Ecto neural progenitor cell (in vitro differentiated cells): ENCODE measurements at places on chromosomes 3 and 15.

DNA sequence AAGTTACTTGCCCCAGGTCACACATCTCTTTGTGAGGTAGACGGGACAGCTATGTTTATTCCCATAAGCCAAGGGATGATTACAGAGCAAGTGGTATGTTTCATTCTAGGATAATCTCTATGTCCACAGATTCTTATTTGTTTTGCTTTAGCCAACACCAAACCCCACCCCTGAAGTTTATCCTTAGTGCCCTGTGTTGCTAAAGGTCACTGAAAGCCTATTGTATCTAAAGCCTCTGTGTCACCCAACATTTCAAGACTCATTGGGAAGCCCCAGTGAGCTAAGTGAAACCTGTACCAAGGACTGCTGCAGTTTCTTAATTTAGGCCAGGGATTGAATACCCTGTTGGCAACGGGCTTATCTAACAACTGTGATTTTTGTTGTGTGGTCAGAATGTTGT is 135.6 kb downstream of the ADAMTS9 start:
- DNase-seq: no peak

DNA sequence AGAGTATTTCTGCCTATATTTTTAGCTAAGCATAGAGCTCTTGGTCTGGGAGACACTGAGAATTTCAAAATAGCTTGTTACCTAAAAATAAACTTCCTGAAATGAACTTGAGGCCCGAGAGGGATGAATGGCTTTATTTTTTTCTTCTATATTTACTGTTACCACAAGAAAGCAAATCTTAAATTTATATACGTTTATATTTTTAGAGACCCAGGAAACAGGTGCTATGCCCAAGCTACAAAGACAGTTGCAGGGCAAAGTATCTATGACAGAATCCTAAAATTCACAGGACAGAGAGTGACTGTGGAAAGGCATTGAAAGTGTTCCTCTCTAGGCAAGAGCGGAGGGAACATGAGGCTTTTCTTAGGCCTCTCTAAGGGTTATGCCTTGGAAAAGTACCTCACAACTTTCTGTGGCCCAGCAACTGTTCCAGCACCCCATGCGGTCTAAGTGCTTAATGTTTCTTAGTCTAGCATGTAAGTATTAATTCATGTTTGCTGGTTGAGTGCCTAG is 36.5 kb downstream of the TGFBR2 start:
- no peak for DNase-seq

- no peak for DNase-seq
Measured at GRCh38 chr3:140298043-140298442, 363.1 kb downstream of the CLSTN2 start.

- no peak for DNase-seq
Measured at GRCh38 chr15:71248386-71248785, 133.1 kb downstream of the THSD4 start.

- DNase-seq: no peak
Measured at GRCh38 chr3:184242297-184242685, 6.5 kb downstream of the ALG3 start.

- DNase-seq: no peak
Measured at GRCh38 chr3:171833789-171834460, 9.2 kb upstream of the TMEM212 start.

DNA sequence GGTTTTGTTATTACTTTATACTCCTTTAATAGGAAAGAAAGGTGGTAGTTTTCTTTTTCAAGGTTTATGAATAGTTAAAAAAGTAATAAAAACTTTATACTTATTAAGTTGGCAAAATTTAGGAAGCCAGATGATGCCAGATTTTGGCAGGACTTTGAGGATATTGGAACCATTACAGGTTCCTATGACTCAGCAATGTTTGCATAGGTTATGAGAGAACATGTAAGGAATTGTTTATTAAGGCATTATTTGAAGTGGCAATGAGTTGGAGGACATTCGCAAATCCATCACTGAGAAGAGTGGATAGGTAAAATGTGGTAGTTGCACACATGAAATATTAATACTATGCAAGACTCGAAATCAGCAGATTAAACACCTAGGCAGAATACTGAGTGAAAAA is 29.9 kb downstream of the CDAN1 start:
- no peak for DNase-seq

DNA sequence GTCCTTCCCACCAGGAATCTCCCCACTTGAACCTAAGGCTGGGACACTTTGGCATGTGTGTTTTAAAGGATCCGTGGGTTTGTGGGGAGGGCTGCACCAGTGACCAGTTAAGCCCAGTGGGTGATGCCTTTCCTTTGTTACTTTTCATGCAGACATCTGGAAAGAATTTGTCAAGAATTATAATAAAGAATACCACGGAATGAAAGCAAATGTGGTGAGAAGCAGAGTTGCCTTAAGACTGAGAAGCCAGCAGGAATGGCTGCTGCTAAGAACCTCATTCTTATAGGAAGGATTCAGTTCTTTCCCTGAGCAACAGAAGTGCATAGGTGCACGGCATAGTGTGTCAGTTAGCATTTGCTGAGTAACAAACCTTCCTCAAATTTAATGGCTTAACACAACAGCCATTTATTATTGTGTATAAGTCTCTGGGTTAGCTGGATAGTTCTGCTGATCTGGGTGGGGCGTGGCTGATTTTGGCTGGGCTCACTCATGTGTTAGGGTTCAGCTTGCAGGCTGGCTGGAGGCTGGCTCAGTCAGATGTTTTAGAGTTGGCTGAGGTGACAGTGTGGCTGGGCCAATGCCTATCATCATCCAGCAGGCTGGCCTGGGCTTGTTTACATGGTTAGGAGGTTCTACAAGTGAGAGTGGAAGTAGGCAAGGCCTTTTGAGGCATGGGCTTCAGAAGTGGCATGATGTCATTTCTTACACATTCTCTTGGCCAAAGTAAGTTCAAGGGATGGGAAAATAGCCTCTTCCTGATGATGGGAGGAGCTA is 262.7 kb upstream of the CTDSPL start:
- DNase-seq: no peak

GRCh38 chr3:71912839-71913495 is 128.0 kb upstream of the PROK2 start:
- no peak for DNase-seq

DNA sequence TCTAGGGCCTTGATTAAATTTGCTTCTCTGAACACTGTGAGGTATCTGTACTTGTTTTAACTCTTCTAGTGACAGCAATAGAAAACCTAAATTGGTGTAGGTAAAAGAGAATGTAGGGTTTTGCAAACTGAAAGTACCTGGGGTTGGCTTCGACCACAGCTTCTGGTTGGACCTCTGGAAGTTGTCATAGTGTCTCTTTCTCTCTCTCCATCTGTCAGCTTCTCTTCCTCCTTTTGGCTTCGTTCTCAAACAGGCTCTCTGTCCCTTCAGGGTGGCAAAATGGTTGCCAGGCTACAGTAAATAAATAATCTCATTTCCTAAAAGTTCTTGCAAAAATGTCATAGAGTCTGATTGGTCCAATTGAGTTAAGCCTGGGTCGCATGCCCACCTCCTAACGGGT is 149.3 kb upstream of the CTDSPL start:
- no peak for DNase-seq

GRCh38 chr3:155110996-155111901 is 31.1 kb downstream of the MME start:
- DNase-seq: no peak

- DNase-seq: no peak
Measured at GRCh38 chr3:129034642-129035041, 25.9 kb upstream of the GP9 start.

- DNase-seq: no peak
Measured at GRCh38 chr15:39465843-39466749, 114.8 kb upstream of the THBS1 start.

DNA sequence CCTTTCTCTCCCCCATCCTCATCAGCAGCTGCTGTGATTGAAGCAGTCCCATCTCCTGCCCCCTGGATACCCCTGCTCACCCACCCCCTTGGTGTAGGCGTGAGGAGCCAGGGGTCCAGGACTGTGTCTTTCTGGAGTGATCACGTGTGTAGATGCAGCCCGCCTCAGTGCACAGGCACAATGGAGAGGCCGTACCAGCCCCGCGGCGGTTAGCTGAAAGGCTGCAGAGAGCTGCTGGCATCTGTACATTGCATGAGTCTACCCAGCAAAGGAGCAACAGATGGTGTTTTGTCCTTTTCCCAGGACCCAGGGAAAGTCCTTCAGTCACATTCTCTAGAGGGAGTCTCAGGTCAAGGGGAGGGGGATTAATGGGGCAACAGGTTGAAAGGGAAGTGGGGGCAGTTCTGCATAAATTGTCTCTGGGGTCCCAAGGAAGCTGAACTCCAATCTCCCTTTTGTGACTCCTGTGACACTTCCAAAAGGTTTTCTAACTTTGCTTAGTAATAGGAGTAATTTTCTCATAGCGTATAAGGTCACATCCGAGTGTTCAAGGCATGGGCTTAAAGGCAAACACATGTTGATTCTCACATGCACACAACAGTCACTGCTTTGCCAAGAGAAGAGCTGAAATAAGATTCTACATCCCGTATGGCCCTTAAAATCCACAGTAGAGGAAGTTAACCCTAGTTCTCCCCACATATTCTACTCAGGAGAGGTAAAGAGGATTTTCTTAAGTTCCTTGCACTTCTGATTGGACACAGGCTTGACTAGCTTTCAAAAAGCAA is 7.1 kb downstream of the CSPG5 start:
- DNase-seq: peak; percentile 66

DNA sequence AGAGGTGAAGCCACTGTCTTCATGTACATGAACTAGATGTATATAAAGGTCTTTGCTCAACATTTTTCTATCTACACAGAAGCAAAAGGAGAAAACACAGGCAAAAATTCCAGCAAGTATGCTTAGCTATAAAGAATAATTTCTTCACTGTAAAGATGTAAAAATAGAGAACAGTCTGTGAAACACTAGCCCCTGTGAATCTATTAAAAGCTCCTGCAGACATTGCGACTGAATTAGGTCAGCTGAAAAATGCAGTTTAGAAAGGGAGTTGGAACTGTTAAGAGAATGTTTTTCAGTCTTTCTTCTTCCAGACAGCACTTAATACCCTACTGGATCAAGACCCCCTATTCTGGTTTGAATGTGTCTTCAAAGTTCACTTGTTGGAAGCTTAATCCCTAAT is 291.5 kb downstream of the KBTBD8 start:
- no peak for DNase-seq
